ENCODE measurements at places on chromosomes 6 and 20. TPM values are rescaled to one million over a fixed set of nuclear protein-coding genes. Genes with fewer than 3 reads are reported as not detected.
A peak's percentile ranks its signal among the peaks of the same experiment; 100 is the strongest.

GRCh38 chr20:19785983-19786285 lies 27.9 kb downstream of the RIN2 start:
- H3K27ac ChIP-seq: peak overlapping the region; percentile 91
- no peaks in the 10 kb centered on the region for H3K27me3 ChIP-seq
- H3K36me3 ChIP-seq: peaks cover 24% of the 10 kb centered on the region

DNA sequence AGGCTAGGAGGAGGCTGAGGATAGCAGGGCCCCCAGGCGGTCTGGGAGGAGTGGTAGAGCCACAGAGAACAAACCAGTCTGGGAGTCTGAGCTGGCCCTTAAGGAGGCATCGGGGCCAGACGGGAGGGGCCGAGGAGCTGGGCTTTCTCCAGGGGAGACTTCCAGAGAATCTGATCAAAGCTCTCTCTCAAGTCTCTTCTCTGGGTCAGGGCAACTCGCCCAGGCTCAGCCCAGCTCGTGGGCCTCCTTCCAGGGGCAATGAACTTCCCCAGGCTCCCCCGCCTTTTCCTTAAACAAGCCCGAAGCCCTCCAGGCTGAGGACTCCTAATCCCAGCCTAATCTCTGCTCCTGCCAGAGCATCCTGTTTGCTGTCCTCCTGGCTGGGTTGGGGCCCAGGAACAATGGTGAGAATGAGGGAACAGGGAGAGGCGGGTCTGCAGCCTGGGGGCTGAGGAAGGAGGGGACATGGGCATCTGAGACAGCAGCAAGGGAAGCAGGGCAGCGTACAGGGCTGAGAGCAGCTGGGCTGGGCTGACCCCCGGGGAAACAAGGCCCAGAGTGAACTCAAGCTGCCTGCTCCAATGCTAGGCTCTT lies 173.6 kb downstream of the ANKRD60 start:
- H3K36me3 ChIP-seq: no peaks in the 10 kb centered on the region
- H3K4me1 ChIP-seq: 0 out of 2 replicates have a peak, but pooled peaks cover 4% of the 10 kb centered on the region
- no peak overlapping the region for H3K27ac ChIP-seq
- no peak overlapping the region for H3K4me3 ChIP-seq
- no peak for DNase-seq
- no peaks in the 10 kb centered on the region for H3K27me3 ChIP-seq

GRCh38 chr6:26532699-26533531 lies 5.3 kb upstream of the HMGN4 start:
- DNase-seq: peak; percentile 98
- H3K27me3 ChIP-seq: no peaks in the 10 kb centered on the region
- H3K4me1 ChIP-seq: peaks cover 8% of the 10 kb centered on the region
- no peak overlapping the region for H3K27ac ChIP-seq

DNA sequence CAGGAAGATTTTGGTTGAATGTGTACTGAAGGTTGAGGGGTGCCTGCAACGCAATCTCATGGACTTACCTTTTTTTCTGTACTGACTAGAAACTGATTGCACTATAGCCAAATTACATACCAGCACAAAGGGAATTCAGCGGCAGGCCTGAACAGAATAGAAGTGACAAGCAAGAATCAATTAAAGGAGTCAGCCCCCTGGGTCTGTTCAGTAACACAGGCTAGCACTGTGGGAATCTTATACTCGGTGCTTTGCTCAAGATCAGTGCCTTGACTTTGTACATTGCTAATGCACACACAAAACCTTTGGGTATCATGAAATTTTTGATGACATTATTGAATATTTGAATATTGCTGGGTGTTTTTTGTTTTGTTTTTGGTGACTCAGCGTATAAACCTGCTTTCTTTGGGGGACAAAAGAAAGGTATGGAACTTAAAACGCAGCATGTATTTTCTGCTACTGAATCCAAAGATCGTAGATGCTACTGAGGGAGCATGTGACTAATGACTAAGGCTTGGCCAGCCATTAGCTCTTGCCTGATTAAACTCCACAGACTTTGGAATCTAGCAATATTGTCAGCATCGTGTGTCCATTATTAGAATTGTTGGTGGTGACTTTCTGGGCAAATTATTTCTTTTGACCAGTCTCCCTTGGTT lies 236.6 kb downstream of the ARID1B start:
- H3K4me1 ChIP-seq: no peaks in the 10 kb centered on the region
- H3K4me3 ChIP-seq: no peak overlapping the region

GRCh38 chr6:53432318-53433161 lies 83.8 kb upstream of the ELOVL5 start:
- no peaks in the 10 kb centered on the region for H3K27me3 ChIP-seq
- no peak overlapping the region for H3K4me3 ChIP-seq

DNA sequence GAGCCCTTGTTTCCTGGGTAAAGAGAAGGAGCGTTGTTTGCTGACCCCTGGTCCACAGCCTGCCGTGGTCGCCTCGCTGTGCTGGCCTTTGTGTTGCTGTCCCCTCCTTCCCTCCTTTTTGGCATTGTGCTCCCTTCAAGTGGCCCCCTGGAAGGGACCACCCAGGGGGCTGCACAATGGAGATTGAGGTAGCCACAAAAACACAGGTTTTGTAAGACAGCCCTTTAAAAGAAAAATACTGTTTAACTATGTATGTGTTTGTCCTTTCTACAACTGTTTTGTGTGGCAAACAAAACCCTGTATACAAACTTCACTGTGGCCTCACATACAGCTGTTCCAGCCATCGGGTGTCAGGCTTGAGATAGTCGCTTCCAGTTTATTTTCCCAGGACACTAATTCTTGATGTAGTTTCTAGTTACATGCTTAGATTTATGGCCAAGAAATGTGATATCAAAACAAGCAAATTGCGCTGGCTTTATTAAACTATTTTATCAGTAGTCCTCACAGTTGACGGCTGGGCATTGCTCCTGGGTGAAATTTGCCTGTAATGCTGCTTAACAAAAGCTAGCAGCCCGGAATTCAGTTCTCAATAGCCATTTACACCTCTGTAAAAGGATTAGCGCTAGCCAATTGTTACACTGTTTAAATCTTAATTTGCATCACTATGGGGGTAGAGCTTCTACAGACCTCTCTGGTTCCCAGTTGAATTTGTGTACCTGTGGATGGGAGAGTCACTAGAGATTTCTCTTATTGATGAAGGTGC lies 64.1 kb downstream of the KIZ start:
- H3K4me1 ChIP-seq: peaks cover 3% of the 10 kb centered on the region
- no peak overlapping the region for H3K27ac ChIP-seq
- no peak for DNase-seq
- H3K36me3 ChIP-seq: no peaks in the 10 kb centered on the region
- H3K4me3 ChIP-seq: no peak overlapping the region

GRCh38 chr6:132100388-132100990 lies 149.3 kb upstream of the CCN2 start:
- no peak overlapping the region for H3K4me3 ChIP-seq
- no peak for DNase-seq
- no peak overlapping the region for H3K27ac ChIP-seq
- H3K4me1 ChIP-seq: no peaks in the 10 kb centered on the region

DNA sequence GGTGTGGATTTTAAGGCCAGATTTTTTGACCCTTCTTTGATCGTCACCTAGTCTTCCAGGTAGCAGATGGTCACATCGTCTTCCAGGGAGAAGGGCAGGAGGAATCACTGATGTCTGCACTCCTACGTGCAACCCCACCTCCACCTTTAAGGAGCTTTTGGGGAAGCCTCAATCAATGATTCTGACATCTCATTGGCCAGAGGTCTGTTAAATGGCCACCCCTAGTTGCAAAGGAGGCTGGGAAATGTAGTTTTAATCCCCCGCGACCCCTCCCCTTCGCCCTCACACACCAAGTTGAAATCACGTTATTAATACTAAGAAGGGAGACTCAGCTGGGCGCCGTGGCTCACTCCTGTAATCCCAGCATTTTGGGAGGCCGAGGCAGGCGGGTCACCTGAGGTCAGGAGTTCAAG lies 151.4 kb downstream of the BCAS1 start:
- peaks cover 43% of the 10 kb centered on the region for H3K4me1 ChIP-seq
- H3K27ac ChIP-seq: no peak overlapping the region
- H3K4me3 ChIP-seq: no peak overlapping the region
- H3K36me3 ChIP-seq: no peaks in the 10 kb centered on the region
- H3K27me3 ChIP-seq: no peaks in the 10 kb centered on the region
- no peak for DNase-seq

DNA sequence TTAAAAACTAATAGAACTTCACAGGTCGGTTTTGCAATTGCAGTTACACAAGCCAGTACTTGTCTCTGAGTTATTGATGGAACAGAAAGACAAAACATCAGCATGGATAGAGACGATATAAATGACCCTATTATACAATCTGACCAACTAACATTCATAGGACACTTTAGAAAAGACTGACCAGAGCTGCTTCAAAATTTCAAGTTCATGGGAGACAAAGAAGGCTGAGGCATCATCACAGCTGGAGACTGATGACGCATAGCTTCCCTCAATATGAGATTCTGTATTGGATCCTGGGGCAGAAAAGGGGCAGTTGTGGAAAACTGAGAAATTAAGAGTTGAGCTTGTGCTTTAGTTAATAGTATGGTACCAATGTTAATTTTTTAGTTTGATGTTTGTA lies 174.0 kb downstream of the THBS2 start:
- DNase-seq: no peak
- no peak overlapping the region for H3K27ac ChIP-seq
- no peaks in the 10 kb centered on the region for H3K4me1 ChIP-seq
- no peaks in the 10 kb centered on the region for H3K36me3 ChIP-seq
- no peaks in the 10 kb centered on the region for H3K27me3 ChIP-seq

- peak overlapping the region; percentile 88 for H3K27ac ChIP-seq
- peak overlapping the region; percentile 23 for H3K4me3 ChIP-seq
- peak; percentile 90 for DNase-seq
- peaks cover 30% of the 10 kb centered on the region for H3K4me1 ChIP-seq
- H3K27me3 ChIP-seq: no peaks in the 10 kb centered on the region
These were observed 41.6 kb downstream of the UNC5CL start for GRCh38 chr6:40997234-40997957.

DNA sequence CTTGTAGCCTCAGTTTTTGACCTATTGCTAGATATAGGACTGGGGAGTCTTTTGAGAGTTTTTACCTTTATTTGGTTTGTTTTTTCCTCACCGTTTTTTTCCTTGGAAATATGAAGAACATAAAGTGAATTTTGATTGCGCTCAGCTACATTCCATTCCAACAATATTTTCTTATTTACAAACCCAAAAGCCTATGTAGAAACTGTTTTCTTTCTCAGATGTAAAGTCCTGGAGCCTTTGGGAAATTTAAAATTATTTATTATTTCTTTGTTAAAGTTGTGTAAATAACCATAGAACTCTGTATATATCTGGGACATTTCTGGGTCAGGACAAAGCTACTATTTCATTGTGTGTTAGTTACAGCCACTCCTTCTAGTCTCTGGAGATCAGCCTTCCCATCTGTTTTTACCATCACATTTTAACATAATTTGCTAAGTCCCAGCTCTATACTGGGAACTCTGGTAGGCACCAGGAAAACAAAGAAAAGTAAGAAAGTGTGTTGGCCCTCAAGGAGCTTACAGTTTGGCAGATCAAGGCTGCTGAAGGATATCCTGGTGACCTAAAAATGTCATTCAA lies 68.8 kb downstream of the JAG1 start:
- peak overlapping the region; percentile 97 for H3K27ac ChIP-seq
- peaks cover 37% of the 10 kb centered on the region for H3K4me1 ChIP-seq

DNA sequence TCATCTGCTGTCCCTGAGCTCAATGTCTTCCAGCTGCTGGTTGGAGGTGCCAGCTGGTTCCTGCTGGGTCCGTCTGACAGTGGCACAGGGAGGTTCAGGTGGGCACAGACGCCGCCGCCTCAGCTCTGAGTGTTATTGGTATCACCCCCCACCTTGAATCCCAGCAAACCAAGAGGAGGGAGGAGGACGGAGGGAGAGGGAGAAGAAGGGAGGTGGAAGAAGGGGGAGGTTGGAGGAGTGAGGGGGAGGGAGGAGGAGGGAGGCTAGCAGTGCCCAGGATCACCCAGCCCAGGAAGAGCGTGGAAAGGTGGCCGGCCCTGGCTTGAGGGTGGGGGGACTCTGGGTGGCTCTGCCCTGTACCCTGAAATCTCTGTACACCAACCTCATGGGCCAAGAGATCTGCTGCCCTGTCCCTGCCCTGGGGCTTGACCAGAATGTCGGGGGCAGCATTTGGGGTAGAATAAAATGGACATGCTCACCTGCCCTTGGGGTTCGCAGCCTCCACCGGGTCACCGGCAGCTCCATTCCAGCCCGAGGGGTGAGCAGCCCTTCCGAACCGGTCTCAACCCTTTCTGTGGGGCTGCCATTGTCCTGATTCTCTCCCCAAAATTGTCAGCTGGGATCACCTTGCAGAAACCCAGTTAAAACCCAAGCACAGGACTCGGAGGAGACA lies 17.1 kb downstream of the NTSR1 start:
- DNase-seq: no peak
- H3K4me1 ChIP-seq: no peaks in the 10 kb centered on the region
- H3K36me3 ChIP-seq: no peaks in the 10 kb centered on the region
- H3K27ac ChIP-seq: no peak overlapping the region
- no peak overlapping the region for H3K4me3 ChIP-seq

DNA sequence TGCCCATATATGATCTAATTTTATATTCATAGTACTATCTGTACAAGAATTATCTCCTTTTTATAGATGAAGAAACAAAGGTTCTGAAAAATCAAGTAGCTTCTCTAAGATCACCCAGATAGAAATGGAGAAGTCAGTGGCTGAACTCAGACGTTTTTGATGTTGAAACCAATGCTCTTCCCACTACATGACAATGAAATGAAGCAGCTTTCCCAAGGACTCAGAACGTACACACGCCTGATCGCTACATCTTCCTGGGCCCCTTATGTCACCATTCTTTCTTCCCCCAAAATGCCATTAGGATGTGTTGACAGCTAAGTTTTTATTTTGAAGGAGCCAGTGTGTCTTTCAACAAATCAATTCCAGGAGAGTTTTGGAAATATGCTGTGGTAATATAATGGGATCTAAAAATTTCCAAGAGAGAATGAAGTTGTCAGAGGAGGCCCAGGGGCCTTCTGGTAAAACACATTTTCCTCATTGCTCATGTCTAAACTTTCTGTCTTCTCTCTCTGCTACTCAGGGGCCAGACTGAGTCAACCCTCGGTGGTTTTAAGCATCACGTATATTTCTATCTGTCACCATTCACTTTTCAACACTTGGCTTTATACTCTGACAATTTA lies 98.1 kb upstream of the COL21A1 start:
- H3K4me3 ChIP-seq: no peak overlapping the region
- no peaks in the 10 kb centered on the region for H3K27me3 ChIP-seq
- H3K27ac ChIP-seq: no peak overlapping the region

DNA sequence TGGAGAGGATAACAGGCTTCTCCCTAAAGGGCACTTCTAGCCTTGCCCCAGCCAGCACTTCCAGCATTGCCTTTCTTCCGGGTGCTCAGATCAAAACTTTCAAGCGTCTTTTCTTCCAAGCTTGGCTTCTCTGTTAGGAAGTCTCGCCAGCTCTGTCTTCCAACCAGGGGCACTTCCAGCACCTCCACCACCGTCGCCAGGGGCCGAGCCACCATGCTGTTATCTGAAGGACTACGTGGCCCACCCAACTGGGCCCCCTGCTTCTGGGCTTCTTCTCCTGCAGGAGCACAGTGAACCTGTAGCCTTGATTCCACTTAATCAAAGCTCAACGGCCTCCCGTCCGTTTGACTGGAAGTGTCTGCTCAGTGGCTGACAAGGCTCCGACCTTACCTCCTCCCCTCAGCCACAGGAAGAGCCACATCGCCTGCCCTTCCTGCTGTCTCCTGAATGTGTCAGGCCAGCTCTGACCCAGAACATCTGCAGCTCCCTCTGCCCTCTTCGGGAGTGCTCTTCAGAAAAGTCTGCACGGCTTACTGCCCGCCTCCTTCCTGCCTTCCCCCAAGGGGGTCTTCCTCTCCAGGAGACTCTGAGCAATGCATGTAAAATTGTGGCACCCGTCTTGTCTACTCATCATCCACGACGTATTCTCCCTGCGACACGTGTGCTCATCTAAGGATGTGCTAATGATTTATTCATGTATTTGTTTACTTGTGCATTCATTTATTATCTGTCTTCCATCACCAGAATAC lies 527.0 kb downstream of the CDH26 start:
- H3K4me1 ChIP-seq: no peaks in the 10 kb centered on the region
- H3K27me3 ChIP-seq: no peaks in the 10 kb centered on the region
- no peaks in the 10 kb centered on the region for H3K36me3 ChIP-seq
- H3K4me3 ChIP-seq: no peak overlapping the region

OSER1 gene
- 29.0 TPM for total RNA-seq
